ENCODE measurements at places on chromosomes 1 and 21.

DNA sequence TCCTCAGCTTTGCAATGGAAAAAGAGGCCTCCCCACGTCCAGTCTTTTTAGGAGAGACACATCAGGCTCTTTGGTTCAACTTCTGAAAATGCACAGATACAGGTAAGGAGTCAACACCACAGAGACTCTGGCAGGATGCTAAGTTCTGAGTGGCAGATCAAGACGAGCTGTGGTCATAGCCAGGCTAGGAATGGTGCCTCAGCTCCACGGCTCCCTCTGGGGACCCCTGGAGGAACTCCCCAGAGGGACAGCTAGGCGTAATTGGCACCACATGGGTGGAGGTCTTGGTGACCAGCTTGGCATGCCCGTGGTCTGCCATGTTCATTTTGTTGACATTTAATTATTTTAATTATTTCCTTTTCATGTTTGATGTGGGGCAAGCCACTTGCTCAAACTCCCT lies 206.1 kb downstream of the KAZN start:
- no peak for DNase-seq

DNA sequence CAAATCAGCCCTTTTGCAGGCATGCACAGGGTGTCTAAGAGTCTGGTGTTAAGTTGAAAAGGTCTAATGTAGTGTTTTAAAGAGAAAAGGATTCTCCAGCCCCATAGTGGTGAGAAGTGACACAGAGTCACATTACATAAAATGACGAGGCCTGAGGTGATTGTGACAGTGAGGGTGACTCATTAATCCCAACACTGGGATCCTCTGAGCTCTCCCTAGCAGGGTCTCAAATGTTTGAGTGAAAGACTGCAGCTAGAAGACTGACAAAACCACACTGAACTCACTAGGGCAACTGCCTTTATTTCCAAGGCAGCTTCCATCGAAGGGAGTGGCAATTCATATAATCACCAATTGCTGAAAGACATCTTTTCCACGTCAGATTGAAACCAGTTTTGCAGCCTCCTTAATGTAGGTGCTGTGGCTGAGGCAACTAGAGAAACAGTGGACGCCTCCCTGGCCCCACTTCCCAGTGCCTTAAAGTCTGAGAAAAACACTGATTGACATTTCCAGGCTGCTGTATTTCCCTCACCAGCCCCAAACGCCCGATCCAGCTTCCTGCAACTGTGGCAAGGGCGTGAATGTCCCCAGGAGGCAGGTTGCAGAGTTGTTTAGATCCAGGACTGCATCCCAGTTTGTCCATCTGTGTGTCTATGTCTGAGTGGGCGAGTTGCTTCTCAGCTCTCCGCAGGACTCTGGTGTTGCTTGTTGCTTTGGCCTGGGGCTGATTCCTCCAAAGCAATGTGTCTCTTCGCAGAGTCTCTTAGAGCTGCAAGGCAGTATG lies 81.4 kb downstream of the RUNX1 start:
- no peak for DNase-seq

- DNase-seq, result peak; percentile 83
Observed at GRCh38 chr1:160607011-160607671, 27.8 kb upstream of the CD84 start.

DNA sequence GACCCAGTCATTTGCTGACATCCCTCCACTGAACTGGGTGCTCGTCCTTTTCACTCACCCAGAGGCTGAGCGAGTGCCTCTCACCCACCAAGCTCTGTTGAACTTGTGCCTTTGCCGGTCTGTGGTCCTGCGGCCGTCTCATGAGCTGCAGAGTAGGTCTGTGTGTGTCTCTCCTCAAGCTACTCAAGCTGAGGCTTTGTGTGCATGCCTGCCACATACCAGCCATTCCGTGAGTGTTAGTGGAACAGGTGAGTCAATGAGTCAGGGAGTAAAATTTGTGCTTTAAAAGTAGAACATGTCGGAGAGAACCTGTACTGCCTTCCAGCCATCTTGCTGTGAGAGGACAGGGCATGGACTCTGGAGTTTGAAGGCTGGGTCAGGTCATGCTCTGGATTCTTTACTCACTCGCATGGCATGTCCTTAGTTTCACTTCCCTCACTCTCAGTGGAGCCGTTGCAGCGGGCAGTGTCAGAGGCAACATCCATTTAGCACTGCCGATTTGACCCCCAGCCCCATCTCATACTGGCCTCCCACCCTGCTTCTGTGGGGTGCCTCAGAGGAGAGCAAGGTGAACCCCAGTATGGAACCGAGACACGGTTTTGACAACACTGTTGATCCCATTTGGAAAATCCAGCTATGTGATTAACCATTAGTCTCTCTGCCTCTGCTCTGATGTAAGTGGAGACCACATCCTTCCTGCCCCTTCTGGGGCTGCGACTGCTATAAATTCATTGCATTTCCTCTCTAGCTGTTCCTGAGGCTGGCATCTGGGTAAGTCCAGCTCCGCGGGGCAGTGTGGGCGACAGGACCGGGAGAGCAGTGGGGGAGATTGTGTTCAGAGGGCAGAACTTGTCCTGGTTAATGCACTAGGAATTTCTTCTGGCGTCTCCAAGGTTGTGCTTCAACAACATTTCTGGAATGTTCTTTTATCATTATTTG lies at the start of gene NLRP3:
TSS of gene NLRP3 (plus strand) at position 751 of the 939 bp plus-strand sequence. CDS start 2,628 bp downstream, outside the sequence.
- no peak for DNase-seq

DNA sequence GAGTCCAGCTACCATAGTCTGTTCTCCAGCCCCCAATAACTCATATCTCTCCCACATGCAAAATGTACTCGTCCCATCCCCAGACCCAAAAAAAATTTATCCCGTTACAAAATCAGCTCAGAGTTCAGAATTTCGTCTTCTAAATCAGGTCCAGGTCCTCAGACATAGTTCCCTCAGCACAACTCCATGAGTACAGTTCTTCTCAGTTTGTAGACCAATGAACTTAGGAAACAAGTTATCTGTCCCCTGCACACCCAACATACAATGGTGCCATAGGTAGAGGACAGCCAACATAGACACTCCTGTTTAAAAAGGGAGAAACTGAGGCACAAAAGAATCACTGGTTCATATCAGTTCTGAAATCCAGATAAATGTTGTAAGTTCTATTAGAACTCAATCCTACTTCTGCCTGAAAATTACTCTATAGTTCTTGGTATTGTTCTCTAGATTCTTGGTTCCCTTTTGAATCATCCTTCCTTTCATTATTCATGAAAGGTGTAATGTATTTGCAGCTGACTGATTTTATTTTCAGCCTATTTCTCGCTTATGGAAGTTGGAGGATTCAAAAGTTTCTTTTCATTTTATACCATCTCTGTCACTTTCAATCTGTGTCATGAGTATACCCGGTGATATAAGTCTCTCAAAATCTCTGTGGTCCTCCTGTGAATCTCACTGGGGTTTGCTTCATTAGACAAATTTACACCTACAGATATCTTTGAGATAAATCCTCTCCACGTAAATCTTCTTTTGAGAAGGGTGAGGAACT lies 75.8 kb upstream of the TSPAN2 start:
- DNase-seq, result no peak

GRCh38 chr21:41418956-41419680 lies 6.9 kb upstream of the MX1 start:
- DNase-seq, result no peak

- no peak for DNase-seq
Observed at GRCh38 chr21:44013380-44014088, 1.4 kb downstream of the TRAPPC10 start.

DNA sequence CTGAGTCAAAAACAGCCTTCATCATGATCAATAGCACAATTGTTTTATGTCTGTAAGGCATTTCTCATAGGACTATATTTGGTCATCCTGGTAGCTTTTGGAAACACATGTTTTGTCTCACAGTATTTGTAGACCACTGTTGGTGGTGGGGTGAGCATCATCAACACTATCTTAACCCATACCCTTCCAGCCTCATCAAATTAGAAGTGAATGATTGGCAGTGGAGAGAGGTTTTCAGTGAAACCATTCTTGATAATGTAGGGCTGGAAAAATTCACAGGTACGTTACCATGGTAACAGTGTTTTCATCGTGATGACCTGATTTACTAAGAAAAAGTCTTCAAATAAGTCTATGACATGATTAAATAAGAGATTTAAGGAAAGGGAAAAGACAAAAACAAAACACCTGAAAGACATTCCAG lies 45.3 kb upstream of the C1orf105 start:
- DNase-seq, result no peak

DNA sequence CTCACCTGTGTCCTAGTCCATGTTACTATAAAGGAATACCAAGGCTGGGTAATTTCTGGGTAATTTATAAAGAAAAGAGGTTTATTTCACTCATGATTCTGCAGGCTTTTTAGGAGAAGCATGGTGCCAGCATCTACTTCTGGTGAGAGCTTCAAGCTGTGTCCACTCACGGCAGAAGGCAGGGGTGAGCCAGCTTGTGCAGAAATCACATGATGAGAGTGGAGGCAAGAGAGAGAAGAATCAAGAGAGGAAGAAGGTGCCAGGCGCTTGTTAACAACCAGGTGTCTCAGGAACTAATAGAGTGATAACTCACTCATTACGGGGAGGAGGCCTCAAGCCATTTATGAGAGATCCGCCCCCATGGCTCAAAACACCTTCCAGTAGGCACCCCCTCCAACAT lies 67.5 kb upstream of the CD34 start:
- DNase-seq, result no peak

All from GM12864 (cell line).